NCI-H774 (cell line): ENCODE measurements at places on chromosomes 3 and 15.

- DNase-seq: no peak
Measured at GRCh38 chr3:159669766-159670165, 318.9 kb upstream of the IL12A start.

GRCh38 chr3:67863869-67864268 is 209.5 kb upstream of the SUCLG2 start:
- DNase-seq: no peak

GRCh38 chr3:165197481-165197800 is 1.3 kb upstream of the SLITRK3 start:
- DNase-seq: no peak

DNA sequence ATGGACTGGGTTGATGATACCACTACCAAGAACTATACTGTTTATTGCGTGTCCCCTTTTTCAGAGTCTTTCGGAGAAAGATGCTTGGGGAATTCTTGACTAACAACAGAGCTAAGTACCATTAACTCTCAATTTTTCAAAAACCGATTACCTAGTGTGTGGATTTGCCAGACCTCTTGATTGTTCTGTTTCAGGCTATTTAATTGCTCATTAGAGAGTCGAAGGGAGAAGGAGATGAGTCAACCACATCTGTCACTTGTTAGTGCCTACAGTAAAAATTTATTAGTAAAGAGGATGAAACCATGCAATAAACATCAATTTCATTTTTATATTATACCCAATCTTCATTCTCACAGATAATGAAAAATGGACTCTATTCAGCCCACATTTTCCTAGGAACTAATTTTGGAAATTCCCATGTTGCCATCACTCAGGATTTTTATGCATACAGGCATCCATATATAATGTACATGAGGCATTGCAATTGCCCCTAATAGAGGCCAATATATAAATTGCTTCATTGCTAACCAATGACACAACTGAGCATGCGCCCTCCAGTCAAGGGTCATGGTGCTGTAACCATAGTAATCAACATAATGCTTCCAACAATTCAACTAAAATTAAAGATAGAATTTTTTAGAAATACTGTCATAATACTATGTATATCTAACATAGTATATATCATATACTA is 541.7 kb downstream of the TBL1XR1 start:
- DNase-seq: no peak

GRCh38 chr3:54235998-54236397 is 113.6 kb downstream of the CACNA2D3 start:
- no peak for DNase-seq

DNA sequence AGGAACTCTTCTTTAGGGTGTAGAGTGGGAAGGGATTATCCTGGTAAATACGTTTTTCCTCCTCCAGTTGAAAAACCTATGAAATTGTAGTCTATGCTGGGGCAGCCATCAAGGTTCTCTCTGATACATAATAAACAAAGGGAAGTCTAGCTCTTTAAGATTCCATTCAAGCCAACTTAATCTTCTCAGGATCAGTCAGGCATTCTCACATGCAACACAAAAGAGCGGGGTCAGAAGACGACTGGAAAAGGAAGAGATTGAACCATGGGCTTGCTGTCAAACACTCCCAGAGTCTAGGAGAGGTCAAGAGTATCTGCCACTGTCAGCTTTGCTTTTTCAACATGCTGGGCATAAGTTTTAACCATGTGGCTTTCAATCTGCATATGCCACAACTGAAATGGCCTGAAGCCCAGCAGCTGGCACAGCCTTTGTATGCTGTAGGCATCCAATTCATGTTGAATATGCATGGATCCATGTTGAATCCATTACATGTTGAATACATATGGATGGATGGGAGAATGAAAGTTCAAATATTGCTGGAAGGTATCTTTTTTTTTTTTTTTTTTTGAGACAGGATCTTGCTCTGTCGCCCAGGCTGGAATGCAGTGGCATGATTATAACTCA is 8.5 kb downstream of the TRAT1 start:
- no peak for DNase-seq

- DNase-seq: no peak
Measured at GRCh38 chr3:61929617-61930016, 368.2 kb downstream of the PTPRG start.

- no peak for DNase-seq
Measured at GRCh38 chr3:22296601-22297000, 545.6 kb upstream of the ZNF385D start.

DNA sequence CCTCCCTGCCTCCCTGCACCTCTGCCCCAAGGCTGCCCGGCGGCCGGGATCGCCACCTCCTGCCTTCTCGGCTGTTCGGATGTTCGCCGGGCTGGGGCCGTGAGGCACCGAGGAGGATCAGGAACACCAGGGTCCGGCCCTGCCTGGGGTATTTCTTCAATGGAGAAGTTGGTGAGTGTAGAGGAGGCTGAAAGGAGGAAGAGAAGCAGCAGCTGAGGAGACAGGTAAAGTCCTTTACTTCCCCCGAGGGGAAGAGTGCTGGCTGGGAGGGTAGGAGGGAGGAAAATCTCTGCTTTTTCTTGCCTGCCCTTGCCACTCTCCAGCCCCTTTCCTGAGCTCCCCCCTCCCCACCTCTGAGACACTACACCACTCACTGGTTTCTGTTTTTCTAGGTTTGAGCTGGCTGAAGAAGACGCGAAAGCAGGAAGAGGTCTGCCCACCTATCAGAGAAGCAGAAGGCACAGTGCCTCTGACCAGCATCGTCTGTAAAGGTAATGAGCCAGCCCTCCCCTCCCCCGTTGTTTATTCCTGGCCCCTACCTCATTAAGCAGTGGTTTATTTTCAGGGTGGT is 519 bp downstream of the ASB7 start:
- peak; percentile 35 for DNase-seq

DNA sequence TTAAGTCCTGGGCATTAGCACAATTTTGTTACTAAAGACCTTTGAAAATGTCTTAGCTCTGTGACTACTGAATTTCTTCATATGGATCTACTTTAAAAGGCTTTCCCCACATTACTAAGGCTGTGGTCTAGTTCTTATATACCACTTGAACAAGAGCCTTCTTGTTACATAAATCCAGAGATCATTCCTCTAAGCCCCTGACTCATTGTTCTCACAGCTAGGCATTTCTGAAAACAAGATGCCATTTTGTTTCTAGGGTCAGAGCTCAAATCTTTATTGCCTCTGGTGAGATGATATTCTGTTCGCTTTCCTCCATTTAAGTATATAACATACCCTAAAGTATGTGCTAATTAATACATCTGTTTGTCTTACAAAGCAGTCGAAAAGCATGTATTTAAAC is 29.8 kb upstream of the LPP start:
- DNase-seq: no peak

DNA sequence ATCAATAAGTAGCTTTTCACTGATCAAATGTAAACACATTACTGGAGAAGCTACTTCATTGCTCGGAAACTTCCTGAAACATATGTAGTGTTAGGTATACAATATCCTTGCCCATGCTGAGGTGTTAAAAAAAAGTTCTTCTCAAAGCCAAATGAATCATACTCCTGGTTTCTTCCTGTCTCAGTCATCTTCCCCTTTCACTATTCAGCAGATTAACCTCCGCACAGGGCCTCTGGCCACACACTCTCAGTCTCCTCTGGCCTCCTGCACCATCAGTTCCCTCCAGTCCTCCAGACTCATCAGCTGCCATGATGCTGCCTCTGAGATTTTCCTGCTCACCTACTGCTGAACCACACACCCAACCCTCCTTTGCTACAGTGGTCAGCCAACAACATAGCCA is 70.5 kb upstream of the BOC start:
- no peak for DNase-seq
